Mesothelial cell of epicardium (in vitro differentiated cells): ENCODE measurements at places on chromosomes 4 and X.

DNA sequence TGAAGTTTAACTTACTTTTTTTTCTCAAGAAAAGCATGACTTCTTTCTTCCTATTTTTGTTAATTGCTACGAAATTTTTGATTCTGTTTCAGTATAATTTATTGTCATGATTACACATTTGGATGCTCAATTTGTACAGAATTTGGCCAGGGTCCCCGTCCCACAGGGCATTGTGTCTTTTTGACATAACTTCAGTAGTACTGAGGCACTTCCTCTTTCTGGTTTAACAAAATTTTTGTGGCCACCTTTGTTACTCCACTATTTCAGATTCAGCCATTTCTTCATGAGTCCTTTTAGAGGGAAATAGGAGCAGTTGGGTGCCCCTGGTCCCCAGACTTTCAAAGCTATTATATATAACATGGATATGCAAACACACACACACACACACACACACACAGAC lies 1248.7 kb downstream of the PCDH7 start:
- no peak for DNase-seq

DNA sequence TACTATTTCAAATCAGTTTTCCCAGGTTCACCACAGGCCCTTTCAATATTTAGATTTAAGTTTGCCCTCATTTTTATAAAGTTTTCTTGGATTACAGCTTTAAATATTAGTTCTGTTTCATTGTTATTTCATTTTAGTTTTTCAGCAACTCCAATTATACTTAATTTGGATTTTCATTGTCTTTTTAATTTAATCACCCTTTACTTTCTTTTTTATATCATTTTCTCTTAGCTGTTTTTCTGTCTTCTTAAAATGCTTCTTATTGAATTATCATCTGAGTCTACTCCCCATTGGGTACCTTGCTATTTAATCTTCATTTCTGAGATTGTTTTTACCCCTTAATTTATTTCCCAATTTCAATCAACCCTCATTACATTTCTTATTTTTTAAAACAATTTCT lies 160.4 kb downstream of the PAPSS1 start:
- no peak for DNase-seq

DNA sequence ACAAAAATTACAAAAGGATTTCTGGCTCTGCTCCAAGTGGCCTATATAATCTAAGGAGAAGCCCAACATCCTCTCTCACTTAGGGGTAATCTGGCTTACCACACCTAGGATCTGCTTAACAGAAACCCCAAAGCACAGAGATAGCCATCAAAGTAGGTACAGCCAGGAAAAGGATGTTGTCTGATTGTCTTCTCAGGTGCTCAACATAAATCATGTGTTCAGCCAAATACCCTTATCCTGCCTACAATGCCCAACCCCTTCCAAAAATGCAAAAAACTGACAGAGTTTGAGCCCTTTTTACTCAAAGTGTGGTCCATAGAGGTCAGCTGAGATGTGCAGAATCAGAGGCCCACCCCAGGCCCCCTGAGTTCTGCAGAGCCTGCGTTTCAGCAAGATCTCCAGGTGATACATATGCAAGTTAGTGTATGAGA lies 53.9 kb downstream of the PPM1K start:
- no peak for DNase-seq

DNA sequence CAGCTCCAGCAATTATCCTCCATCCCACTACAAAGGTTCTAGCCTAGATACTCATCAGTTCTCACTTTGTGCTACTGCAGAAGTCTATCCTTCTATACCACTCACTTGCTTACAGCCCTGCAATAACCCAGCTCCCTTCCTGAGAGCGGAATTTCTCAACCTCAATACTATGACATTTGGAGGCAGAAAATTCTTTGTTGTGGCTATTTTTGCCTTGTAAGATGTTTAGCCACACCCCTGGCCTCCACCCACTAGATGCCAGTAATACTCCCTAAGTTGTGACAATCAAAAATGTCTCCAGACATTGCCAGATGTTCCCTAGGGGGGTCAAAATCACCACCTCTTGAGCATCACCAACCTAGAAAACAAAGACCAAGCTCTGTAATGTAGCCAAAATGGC lies 149.5 kb downstream of the QDPR start:
- no peak for DNase-seq

DNA sequence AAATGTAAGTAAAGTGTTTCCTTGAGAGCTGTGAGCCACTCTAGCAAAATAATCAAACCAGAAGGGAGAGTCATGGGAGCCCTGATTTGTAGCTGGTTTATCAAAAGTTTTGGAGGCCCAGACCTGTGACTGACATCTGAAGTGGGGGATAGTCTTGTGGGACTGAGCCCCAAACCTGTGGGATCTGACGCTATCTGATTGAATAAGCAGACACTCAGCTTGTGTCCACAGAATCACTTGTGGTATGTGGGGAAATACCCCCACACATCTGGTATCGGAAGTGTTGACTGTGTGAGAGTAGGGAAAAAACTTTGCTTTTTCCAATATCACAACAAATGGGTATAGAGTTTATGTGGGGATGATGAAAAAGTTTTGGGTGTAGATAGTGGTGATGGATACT lies 35.4 kb downstream of the FUNDC1 start:
- no peak for DNase-seq

DNA sequence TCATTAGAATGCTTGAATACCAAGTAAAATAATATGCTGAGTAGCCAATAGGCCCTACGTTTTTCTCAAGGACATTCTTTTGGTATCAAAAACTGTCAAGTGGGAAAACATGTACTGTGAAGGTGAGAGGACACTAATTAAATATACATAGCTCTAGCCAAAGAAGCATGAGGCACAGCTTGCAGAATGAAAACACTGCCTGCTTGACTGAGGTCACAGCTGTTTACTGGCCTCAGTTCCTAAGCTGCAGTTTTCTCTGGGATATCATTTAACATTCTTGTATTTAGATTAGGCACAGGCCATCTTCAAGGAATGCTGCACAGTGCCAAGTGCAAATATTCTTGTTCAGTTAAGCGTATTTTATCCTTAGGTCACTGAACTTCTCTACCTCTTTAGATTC lies 78.6 kb downstream of the NAP1L3 start:
- no peak for DNase-seq

DNA sequence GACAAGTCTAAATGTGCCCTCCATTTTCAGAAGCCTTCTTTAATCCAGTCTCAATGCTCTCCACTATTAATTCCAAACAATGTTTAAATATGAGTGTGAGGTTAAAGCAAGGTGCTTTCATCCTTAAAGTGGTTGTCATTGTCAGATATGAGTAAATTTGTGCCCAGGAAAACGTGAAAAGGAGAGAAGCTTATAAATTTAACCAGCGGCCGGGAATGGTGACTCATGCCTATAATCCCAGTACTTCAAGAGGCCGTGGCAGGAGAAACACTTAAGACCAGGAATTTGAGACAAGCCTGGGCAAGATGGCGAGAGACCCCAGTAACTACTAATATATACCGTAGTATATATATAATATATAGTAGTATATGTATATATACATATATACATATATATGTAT lies 270.0 kb downstream of the ARHGAP24 start:
- no peak for DNase-seq

- DNase-seq, result no peak
These were observed 250.4 kb upstream of the GIMD1 start for GRCh38 chr4:106618956-106619355.

- DNase-seq, result no peak
These were observed 157.3 kb upstream of the LDB2 start for GRCh38 chr4:17055788-17056187.

- no peak for DNase-seq
These were observed 70.9 kb upstream of the APOOL start for GRCh38 chrX:84932814-84933213.

GRCh38 chrX:15749642-15750610 lies 11.9 kb downstream of the CA5B start:
- no peak for DNase-seq

- no peak for DNase-seq
These were observed 28.8 kb downstream of the RBM47 start for GRCh38 chr4:40600850-40601249.

DNA sequence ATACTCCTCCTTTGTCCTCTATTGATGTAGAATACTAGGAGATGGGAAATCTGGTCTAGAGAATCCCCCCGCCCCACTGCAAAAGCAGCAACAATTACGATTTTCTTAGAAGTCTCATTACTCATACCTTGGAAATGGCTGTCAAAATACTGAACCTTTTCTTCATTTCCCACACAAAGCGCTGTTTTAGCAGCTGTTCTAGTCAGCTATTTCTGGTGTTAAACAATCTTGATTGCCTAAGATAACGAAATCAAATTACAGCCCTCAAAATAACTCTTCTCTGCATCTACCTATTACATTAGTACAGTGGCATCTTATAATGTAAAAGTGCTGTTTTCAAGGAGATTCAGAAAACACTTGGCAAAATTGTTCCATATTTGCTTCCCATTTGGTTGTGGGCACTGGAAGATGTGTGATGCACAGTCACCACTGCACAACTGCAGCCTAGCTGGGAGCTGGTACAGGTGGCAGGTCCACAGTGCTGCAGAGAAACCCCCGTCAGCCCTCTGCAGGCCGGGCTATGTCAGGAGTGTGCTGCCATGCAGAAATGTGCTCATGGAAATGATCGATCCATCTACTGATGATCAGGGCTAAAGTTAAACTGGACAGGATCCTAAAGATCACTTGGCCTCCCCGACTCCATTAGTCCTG lies 50.4 kb downstream of the TBC1D9 start:
- DNase-seq, result no peak

DNA sequence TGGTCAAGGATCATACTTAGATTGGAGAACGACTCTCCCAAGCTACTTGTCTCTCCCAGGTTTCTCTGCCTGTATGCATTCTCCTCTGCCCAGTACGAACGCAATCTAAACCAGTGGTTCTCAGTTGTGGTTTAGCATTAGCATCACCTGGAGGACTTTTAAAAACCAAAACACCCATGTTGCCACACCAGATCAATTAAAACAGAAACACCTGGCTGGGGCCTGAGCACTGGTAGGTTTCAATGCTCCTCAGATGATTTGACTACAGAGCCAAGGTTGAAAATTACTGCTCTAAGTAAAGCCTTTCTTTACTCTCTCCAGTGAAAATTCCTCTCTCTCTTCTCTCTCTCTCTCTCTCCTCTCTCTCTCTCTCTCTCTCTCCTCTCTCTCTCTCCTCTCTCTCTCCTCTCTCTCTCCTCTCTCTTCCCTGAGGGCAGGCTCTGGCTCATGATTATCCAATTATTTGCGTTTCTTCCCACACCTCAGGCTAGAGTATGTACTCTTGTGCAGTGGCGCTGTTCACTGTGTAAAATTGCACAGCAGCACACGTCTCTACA lies 153.7 kb upstream of the FGF13 start:
- DNase-seq, result no peak

- DNase-seq, result no peak
These were observed 29.2 kb upstream of the LARP1B start for GRCh38 chr4:128031756-128032384.

DNA sequence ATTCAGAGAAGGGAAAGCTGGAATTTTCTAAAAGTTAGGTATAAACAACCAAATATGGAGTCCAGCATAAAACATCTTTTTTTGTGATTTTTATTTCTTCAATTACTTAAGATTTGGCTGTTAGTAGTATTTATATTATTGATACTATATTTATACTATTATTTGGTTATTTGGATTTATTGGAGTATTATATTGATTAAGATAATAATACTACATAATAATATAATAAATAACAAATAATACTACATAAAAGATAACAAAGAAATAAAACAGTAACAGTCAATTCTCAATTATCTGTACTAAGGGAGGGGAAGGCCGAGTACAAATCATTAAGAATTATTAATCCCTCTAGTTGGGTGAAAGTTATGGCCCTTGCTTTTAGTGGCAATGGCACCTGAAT lies 66.0 kb upstream of the IRF2 start:
- no peak for DNase-seq

DNA sequence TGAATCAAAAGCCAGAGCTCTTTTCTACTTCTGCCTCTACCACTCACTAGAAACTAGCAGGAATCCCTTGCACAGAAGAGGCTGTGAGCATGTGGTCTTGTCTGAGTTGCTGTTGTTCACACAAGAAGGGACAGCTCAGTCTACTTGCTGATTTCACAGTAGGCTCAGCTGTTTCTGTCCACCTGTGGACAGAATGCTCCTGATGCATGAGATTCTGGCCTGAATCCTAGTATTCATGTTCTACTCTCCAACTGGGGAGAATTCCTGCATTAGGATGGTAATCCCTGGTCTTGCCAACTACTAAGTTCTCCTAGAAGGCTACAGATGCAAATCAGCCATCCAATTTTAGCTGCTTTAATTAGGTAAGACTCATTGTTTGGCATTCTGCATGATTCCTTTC lies 112.8 kb downstream of the PPA2 start:
- DNase-seq, result no peak

DNA sequence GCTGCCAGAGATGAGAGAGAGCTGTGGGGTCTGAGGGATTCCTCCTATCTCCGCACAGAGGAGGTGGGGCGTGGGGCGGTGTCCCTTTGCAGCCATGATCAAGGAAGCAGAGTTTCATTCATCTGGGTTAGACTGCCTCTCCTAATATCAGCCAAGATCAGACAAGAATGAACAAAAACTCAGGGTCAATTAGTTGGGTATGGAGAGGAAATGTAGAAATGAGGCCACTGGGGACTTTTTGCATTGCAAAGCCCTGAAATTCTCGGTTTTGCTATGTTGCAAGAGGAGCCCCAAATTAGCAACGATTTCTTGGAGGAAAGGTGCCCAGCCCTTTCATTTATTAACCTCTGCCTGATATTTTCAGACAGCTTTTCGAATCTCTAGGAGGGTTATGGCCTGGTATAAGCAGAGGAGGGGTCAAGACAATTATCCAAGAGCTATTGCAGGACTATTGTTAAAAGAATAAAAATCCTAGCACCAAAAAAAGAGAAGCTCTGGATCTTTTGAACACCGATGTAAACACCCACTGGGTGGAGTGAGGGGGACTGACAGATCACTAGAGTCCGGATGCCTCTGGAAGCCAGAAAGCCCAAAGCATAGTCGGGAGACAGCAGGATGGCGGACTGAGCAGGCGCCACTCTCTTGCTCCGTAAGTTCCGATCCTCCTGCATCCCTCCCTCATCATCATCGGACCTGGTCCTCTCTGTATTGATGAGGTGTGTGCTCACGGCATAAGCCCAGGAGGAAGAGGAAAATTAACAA lies 34.4 kb upstream of the ACSL1 start:
- no peak for DNase-seq
